Stimulated activated CD8-positive, alpha-beta memory T cell treated with anti-CD3 and anti-CD28 coated beads, Interleukin-15, amount 100 ng/mL, for 4 hours (primary cell): ENCODE measurements at places on chromosomes 12 and 14.

DNA sequence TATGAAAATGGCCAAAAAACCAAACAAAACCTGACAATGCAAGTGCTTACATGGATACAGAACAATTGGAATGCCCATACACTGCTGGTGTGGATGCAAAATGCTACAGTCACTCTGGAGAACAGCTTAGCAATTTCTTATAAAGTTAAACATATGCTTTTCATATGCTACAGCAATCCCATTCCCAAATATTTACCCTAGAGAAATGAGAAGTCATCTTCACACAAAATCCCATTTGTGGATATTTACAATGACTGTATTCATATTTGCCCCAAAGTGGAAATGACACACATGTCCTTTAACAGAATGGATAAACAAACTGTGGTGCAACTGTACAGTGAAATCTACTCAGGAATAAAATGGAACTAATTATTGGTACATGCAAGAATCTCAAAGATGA lies 20.4 kb downstream of the SAV1 start:
- DNase-seq: no peak

DNA sequence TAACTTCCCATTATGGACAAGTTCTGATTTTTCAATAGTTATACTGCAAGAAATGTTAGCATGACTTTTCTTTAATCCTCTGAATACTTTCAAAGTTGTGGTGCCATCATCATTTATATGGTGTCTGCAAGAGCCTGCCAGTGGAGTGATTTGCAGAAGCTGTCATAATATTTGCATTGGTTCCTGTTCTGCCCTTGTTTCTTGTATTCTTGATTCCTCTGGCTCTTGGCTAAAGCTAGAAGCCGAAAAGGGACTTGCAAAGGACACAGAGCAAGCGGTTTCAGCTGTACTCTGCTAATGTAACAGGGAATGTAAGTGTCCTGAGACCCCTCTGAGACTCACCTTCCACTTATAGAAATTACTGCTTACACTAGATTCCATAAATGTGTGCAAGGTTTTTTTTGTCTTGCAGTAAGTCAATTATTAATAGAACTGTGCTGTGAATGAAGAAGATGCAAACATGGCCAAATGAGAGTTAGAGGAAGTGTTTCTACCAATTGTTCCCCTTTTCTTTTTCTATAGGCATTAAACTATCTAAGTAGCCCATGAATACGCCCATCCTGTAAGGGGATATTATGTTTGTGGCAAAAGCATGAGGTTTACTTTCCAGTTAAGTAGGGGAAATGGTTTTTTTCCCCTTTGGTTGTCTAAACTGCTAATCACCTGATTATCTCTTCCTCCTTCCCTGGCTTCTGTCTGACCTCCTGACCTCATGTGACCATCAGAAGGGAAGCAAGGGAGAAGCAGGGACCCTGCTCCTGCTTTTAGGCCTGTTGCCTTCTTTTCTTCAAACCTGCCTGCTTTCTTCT lies 5.3 kb downstream of the DYRK4 start:
- no peak for DNase-seq

DNA sequence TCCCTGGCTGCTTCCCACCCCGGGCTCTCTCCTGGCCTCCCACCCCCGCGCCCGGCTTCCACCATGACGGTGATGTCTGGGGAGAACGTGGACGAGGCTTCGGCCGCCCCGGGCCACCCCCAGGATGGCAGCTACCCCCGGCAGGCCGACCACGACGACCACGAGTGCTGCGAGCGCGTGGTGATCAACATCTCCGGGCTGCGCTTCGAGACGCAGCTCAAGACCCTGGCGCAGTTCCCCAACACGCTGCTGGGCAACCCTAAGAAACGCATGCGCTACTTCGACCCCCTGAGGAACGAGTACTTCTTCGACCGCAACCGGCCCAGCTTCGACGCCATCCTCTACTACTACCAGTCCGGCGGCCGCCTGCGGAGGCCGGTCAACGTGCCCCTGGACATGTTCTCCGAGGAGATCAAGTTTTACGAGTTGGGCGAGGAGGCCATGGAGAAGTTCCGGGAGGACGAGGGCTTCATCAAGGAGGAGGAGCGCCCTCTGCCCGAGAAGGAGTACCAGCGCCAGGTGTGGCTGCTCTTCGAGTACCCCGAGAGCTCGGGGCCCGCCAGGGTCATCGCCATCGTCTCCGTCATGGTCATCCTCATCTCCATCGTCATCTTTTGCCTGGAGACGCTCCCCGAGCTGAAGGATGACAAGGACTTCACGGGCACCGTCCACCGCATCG lies 1.8 kb downstream of the KCNA1 start:
- no peak for DNase-seq

- DNase-seq: no peak
These were observed 101.2 kb downstream of the TMEM30B start for GRCh38 chr14:61179796-61180398.

DNA sequence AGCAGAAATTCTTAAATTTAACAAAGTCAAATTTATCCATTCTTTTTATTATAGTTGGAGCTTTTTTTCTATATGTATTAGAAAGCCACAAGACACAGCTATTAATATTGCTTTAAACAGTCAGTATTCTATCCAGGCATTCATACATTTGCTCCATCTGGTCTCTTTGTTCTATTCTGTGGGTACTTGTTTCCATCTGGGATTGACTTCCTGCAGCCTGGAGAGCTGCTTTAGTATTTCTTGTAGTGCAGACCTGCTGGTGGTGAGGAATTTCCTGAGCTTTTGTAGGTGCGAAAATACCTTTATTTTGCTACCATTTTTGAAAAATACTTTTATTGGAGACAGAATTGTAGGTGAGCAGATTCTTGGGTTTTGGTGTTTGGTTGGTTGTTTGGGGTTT lies 29.0 kb downstream of the CCDC60 start:
- no peak for DNase-seq

DNA sequence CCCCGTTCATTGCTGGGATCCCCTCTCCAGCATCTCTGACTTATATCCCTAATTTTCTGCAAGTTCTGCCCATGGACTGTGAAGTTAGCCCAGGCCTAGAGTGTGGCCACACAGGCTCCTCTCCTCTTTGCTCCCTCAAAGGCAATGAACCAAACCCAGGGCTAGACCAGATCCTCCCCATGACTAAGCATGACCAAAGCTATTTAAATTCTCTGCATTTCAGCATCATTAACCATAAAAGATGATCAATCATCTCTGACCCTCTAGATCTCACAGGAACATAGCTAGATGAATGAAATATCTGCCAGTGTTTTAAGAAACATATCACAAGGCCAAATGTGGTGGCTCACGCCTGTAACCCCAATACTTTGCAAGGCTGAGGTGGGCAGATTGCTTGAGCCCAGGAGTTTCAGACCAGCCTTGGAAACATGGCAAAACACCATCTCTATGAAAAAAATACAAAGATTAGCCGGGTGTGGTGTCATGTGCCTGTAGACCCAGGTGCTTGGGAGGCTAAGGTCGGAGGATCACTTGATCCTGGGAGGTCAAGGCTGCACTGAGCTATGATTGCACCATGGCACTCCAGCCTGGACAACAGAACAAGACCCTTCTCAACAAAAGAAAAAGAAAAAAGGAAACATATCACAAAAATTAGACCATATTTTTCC lies 2.2 kb upstream of the KRT3 start:
- no peak for DNase-seq
